GM23338 (cell line): ENCODE measurements at places on chromosomes 5 and 9. TPM values are rescaled to one million over a fixed set of nuclear protein-coding genes. Genes with fewer than 3 reads are reported as not detected.

- no peak for DNase-seq
These were observed 208.6 kb upstream of the PAPPA start for GRCh38 chr9:115945009-115945431.

- DNase-seq = no peak
These were observed 396.3 kb downstream of the KDM4C start for GRCh38 chr9:7154003-7154619.

DNA sequence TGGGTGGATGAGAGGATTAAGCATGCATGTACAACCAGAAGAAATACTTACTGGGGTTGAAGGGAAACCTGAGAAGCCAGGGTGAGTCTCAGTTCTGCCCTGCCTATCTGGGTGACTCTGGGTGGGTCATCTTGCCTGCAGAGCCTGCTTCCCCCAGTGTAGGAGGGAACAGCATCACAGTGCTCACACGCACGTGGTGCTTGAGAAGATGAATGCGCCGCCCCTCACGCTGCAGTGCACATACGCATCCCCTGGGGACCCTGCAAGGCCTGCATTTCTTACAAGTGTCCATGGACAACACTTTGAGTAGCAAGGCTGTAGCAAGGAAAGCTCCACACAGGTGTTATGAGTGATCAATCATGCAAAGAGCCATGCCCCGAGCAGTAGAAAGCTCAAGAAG, 18.7 kb upstream of the GABBR2 start:
- DNase-seq = no peak

GRCh38 chr9:109010746-109011145, 2.6 kb downstream of the CTNNAL1 start:
- no peak for DNase-seq

Gene EFCAB9
- total RNA-seq = not detected in 2 replicates

Gene CDH9
- 0.31 TPM in 1 of 2 replicates, not detected in the other for total RNA-seq

Gene BTNL3
- total RNA-seq = not detected in 2 replicates

Gene TAF1L
- 0.04 and 0.07 TPM in 2 replicates for total RNA-seq

Gene TMOD1
- 0.43 and 0.69 TPM in 2 replicates for total RNA-seq
